ENCODE measurements at places on chromosomes 2 and 18. TPM values are rescaled to one million over a fixed set of nuclear protein-coding genes. Genes with fewer than 3 reads are reported as not detected.

Gene DAW1
- polyA plus RNA-seq, result 1.2 TPM

Gene DYSF
- polyA plus RNA-seq, result 0.18 TPM

Gene IMPA2
- 0.18 TPM for polyA plus RNA-seq

Gene PLGLB1
- 0.89 TPM for polyA plus RNA-seq

Gene ASTL
- polyA plus RNA-seq, result not detected

Gene PSD4
- 0.35 TPM for polyA plus RNA-seq

DNA sequence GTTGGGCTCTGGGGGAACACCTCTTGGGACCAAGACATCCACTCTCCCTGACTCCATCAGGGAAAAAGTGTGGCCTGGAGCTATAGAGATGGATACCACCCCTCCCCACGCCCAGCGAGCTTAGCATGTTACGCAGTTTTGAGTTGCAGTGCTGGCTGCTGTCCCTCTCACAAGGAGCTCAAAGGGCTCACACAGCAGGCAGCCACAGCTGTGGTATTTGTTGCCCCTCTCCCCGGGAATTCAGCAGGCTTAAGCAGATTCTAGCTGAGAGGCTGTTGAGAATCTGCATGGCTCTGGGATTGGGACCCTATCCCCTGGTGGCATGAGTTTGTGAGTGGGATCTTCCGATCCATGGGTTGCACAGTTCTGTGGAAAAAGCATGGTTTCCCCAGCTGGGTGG, 673.1 kb upstream of the FSHR start:
- no peak for DNase-seq

DNA sequence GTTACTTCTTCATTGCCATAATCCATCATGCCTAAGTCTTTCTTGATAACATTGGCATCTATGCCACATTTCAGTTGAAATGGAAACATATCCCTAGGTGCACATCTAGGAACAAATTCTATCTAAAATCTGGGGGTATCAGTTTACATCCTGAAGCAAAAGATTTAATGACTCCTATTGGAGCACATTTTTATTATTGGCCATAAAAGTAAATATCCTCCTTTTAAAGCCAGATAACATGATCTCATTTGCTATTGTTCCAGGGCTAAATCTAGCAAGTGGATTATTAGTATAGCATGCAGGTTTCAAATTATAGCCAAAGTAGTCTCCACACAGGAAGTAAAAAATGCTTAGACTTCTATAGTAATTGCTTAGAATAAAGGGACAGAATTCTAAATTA, 193.2 kb downstream of the CDH2 start:
- DNase-seq, result no peak

DNA sequence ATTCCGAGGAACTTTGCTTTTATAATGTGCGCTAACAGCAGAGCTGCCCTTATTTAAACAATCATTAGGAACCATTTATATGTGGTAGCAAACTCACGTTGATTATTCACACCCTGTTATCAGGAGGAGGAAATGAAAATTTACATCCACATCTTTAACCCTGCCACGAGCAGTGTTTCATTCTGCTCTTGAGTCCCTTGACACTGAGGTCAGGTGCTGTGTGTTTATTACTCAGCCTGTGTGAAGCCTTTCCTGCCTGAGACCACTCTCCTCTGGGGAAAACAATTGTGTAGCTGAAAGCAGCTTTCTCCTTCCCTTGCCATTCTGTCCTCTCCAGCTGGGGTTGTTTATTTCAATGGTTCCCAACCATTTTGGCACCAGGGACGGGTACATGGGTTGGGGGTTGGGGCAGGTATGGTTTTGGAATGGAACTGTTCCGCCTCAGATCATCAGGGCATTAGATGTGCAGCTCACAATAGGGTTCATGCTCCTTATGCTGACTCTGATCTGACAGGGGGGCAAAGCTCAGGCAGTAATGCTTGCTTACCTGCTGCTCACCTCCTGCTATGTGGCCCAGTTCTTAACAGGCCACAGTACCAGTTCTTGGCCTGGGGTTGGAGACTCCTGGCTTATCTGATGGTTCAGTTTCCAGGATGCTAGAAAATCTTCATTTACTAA, 651.1 kb downstream of the TDRD15 start:
- DNase-seq, result no peak

DNA sequence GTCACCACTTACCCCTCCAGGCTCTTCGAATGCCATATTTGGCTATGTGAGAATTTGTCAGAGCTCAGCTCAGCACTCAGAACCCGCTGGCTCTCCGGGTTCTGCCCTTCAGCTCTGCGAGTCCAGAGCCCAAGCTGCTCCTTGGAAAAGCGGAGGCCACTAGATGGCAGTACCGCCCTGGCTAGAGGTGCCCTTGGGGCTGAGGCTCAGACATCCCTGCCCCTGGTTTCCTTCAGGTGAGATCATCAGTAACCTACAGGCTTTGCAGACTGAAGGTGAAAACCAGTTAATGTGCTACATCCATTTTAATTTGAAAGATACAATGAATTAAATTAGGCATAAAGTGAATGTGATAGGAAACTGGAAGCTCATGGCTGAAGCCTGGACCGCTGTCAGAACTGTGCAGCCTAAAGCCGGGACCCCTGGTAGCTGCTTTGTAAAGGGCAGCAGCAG, 285.6 kb downstream of the AGAP1 start:
- DNase-seq, result peak; percentile 78

- DNase-seq, result no peak
Observed at GRCh38 chr2:11319939-11320338, 24.5 kb downstream of the ROCK2 start.

DNA sequence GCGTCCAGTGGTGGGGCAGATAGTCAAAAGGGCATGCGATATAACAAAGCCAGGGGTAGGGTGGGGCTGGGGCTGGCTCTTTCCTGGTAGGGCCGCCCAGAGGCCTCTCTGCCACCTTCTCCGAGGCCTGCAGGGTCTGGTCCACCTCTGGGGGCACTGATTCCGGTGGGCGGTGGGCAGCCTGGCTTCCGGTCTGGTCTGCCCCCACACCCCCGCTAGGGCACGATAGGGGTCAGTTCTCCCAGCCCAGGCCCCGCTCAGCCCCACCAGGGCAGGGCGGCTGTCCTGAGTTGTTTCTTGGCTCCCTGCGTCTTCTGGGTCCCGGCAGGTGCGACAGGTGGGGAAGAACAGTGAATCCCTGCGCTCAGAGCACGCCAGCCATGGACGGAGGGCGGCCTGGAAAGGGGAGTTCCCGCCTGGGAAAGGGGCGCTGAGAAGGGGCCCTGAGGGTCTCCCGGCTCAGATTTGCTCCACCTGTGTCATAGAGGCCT, 707 bp upstream of the ERFE start:
- DNase-seq, result no peak

GRCh38 chr2:166373105-166373504, 2.6 kb downstream of the SCN9A start:
- no peak for DNase-seq

GRCh38 chr18:58288921-58289797, 245.1 kb downstream of the NEDD4L start:
- no peak for DNase-seq

- DNase-seq, result no peak
Observed at GRCh38 chr2:231919341-231920035, 6.7 kb downstream of the NPPC start.

- DNase-seq, result no peak
Observed at GRCh38 chr2:47070920-47071824, 83.9 kb downstream of the STPG4 start.

DNA sequence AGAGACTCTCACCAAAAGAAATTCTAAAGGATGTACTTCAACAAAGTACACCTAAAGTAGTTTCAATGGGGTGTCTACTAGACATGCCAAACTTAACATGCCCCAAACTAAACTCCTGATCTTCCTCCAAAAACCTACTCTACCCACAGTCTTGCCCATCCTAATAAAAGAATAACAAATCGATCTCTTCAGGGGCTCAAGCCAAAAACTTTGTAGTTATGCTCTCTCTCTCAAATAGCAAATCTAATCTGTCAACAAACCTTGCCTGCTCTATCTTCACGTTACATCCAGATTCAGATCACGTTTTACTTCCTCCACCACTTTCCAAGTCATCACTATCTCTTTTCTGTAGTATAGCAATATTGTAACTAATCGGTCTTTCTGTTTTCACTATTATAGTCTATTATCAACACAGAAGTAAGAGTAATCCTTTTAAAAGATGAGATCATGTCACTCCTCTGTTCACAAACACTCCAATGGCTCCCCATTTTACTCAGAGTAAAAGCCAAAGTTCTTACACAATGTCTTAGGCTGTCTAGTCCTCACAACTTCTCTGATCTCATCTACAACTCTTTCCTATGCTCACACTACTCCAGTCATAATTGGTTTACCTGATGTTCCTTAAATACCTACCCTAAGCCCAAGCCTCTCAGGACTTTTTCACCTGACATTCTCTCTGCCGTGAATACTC, 79.9 kb downstream of the THADA start:
- DNase-seq, result no peak

- no peak for DNase-seq
Observed at GRCh38 chr18:54881229-54881768, 53.0 kb downstream of the RAB27B start.

DNA sequence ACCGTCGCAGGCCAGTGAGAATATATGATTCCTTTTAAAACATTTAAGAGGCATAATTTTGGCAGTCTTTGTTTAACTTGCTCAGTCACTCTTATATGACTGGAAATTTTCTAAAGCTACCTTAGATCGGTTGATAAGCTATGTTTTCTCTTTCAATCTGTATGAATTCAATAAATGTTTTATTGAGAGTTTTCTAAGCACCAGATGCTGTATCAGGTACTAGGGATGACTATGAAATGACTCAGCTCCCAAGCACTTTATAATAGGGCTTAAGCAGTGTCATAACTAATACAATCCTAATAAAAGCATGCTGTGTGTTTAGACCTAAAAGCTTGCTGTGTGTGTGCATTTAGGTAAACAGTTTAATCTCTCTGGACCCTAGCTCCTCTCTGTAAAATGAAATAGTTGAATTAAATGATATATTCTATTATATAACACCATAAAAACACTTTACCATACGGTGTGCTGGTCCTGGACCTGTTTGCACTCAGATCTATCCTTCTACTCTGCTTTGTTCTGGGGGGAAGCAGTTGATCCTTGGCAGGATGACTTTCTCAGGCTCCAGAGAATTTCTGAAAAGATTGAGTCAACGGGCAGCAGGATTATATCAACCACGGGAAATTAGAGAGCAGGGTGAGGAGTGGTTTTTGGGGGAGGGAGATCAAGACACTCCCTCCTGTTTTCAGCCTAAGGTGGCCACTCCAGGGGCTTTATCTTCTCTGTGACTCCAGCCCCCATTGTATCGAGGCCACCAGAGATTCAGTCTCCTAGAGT, 26.1 kb upstream of the SLC38A11 start:
- DNase-seq, result no peak

DNA sequence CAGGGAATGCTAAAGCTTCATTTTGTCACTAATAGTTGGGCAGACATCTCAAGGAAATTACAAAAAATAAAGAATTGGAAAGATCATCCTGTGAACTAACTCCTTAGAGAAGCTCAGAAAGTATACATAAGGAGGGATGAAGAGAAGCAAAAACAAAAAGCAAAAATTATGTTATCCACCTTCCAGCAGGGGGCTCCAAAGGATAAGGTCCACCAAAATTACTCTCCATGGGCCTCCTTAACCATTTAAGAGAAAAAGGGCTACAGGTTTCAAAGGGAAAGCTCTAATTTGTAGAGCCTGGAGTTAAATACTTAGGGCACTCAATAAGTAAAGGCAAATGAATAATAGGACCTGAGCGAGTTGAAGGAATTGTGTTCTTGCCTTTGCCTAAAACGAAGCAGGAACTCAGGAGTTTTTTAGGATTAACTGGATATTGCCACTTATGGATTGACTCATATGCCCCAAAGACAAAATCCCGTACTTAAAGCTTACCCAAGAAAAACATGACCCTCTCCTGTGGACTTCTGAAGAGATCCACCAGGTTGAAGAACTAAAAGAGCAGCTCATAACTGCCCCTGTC, 1167.9 kb downstream of the DSC3 start:
- DNase-seq, result peak; percentile 23

GRCh38 chr2:5236249-5236648, 455.9 kb upstream of the SOX11 start:
- no peak for DNase-seq
